Cortex of kidney (tissue), 1 donor: ENCODE measurements at places on chromosomes 6 and 20.

- no peak for DNase-seq
These were observed 44.0 kb downstream of the B4GALT5 start for GRCh38 chr20:49669601-49670189.

- DNase-seq: no peak
These were observed 422.1 kb downstream of the EPM2A start for GRCh38 chr6:145313041-145313855.

DNA sequence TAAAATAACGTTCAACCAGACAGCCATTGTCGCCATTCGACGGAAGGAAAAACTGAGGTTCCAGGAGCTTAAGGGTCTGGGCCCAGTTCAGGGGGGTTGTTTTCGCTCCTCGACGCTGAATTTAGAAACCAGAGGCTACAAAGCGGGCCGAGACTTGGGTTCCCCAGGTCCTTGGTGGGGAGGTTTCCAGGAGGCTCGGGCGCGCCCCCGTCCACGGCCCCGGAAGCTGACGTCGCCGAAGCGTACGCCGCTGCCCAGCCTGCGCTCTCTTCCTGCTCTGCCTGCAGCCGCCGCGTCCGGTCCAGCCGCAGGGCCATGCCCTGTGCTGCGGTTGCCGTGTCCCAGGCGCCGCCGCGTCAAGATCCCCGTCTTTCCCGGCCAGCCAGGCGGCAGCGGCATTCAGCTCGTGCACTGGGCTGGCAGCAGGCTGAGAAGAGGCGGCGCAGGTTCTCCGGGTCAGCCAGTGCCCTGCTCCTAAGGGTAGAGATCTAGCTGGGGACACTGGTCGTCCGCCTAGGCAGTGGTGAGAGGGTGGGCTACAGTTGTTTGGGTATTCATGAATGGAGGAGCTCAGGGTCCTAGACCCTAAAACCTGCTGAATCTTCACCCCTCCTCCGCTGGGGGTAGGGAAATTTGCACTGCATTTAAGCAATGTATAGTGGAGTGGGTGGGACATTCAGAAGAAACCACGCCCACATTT, 901 bp upstream of the TRIM26 start:
- no peak for DNase-seq

DNA sequence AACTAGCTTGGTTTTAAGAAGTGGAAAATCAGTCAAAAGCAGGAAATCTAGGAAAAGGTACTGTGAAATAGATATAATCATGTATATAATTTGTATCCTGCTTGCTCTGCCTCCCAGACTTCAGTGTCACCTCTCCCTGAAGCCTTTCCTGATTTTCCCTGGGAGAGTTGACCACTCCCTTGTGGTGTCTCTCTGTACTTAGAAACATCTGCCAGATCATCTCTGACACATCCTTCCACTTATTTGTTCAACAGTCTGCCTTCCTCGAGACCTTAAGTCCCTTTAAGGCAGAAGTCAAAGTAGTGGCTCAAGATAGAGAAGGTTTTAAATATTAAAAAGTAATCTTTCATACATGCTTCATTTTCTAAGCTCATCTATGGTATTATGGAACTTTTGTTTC, 236.5 kb downstream of the CDKAL1 start:
- DNase-seq: no peak

- DNase-seq: no peak
These were observed 208.0 kb downstream of the TBXT start for GRCh38 chr6:165959627-165960026.

- no peak for DNase-seq
These were observed 102.6 kb upstream of the RSPO3 start for GRCh38 chr6:127015858-127016257.

DNA sequence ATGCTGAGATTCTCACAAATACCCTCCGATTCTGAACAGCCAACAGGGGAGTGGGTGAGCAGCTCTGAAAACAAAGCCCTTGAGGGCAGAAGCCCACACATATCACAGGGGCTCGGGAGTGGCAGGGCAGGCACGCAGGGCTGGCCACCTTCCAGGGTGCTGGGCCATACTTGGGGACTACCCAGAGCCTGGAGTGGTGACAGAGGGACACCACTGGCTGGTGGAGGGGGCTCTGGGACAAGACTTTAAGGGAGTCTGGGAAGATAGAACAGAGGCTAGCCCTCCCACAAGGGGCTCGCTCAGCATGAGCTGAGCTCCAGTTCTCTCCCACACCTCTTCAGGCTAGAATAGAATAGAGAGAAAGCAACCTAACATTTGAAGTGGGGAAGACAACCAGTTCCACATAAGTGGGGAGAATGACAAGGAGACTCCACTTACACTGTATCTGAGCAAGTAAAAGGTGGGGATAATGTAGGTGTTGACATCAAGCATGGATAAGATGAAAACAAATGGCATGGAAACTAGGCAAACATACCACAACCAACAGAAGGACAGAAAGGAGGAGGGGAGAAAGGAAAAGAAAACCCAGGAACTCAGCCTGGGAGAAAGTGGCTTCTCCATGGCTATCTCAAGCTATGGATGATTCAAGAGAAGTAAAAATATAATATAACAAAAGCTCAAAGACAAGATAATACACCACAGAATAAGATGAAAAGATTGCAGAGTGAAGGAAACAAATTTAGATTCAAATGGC, 7.0 kb downstream of the PPIL1 start:
- DNase-seq: no peak

- no peak for DNase-seq
These were observed 2.4 kb downstream of the BAK1 start for GRCh38 chr6:33577718-33578117.

DNA sequence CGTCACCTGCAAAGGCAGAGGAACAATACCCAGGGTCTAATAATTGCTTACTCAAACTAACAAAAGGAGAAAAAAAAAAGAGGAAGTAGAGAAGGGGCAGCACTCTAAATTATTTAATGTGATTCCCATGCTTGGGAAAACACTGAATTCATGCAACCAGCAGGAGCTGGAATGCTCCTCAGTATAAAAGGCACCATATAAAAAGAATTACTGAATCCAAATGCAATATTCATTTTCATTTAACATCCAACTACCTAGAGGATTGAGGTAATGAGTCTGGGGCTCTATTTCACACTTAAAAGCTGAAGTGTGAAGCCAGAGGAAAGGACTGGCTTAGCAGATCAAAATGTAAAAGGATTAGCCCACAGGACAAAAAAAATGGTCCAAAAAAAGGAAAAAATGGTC, 8.7 kb downstream of the B4GALT5 start:
- no peak for DNase-seq

DNA sequence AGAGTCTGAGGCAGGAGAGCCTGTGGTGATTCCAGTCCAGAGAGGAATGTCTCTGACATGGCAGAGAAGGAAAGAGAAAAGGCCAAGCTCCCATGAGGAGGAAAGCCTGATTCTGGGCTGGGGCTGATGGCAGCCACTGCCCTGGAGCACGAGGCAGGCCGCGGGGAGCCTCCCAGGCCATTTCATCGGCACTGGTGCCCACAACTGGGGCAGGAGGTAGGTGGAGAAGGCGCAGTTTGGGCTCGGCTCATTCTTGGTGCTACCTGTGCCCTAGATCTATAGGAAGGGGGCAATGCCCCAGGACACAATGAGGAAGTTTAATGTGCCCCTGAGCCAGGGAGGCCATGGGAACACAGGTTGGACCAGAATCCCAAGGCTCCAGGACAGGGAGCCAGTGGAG, 2.6 kb upstream of the TREML1 start:
- DNase-seq: no peak

DNA sequence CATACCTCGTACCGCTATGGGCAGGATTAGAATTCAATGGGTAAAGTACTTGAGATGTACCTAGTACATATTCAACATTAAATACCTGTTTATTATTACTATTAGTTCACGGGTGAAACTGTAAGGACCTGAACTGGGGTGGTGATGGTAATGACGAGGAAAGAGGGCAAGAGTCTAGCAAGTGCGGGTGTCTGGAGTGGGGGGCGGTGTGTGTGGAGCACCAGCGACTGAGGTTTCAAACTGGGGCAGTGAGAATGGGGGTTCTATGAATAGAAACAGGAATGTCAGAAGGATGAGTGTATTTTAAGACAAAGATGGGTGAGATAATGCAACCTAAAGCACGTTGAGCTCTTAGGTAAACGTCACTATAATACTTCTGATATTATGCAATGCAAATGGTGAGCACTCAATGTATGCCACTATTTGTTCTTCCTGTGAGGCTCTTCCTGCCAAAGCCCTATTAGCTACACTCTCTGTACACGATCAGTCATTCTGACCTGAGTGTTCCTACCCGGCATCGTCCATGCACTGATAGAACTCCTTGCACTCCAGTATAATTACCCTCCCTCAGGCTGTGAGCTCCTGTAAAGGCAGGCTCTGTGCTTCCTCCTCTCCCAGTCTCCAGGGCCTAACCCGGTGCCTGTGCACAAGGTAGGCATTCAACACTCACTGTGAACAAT, 55.0 kb downstream of the ALDH5A1 start:
- no peak for DNase-seq

GRCh38 chr20:13101276-13101675, 92.5 kb downstream of the SPTLC3 start:
- no peak for DNase-seq

- no peak for DNase-seq
These were observed 11.7 kb upstream of the ID1 start for GRCh38 chr20:31593221-31594001.

DNA sequence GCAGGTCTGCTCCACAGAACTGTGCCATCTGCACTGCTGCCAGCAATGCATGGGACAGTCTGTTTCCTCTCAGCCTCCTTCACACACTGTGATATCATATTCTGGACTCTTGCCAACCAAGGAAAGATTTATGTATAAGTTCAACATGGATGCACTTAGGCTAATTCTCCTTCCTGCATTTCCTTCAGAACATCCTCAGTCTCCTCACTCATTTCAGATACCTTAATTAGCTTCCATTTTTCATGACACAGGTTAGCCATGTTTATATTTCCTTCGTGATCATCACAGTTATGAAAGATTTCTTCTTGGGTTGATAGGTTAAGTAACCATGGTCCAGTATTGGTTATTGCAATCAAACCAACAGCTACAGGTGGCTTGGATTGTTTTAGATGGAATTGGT, 46.4 kb upstream of the DDR1 start:
- DNase-seq: no peak

DNA sequence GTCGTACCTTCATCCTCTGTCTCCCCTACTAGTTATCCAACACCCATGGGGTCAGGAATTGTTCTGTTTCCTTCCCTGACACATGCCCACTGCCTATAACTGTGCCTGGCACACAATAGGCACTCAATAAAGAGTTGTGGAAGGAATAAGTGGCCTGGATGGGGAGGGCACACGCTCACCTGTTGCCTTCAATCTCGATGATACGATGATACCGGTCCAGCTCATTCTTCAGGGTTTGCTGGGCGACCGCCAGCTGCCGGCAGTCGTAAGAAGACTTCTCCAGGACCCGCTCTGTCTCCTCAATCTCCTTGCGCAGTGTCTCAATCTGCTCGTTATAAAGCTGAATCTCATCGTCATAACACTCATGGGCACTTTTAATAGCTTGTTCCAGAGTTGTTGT, 32.5 kb downstream of the BFSP1 start:
- no peak for DNase-seq

DNA sequence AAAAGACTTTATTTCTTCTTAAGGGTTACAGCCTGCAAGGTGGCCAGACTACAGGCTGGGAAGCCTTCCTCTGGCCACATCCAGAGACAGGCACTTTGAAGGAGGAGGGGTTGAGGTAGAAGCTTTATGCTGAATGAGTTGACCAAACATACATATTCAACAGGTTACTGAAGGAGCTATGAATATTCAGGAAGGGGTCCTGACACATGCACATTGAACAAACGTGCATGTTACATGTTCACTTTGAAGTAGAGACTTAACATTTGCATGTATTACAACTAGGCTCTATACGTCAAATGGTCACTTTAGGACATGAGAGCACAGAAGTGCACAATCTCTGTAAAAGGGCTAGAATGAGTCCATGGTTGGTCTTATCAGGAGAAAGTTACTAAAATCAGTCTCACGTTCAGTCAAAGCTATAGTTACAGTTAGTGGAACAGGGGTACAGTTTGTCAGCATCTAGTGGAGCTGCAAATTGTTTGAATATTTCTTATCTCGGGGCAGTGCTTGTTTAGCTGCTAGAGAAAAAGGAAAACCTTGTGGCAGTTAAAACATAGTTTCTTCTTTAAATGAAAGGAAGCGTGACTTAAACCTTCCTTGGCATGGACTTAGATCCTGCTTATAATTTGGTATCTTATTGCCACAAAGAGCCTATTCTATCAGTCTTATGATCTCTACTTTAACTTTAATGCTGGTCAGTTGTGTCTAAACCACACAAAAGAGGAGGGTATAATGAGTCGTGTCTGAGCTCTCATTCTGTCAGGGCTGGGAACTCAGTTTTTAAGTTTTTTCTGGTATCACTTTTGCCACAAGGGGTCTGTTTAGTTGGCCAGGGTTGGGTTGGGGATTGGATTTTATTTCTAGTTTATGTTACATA, 4.6 kb upstream of the ZSCAN9 start:
- no peak for DNase-seq

- DNase-seq: no peak
These were observed 42.6 kb upstream of the TULP4 start for GRCh38 chr6:158269657-158270056.

DNA sequence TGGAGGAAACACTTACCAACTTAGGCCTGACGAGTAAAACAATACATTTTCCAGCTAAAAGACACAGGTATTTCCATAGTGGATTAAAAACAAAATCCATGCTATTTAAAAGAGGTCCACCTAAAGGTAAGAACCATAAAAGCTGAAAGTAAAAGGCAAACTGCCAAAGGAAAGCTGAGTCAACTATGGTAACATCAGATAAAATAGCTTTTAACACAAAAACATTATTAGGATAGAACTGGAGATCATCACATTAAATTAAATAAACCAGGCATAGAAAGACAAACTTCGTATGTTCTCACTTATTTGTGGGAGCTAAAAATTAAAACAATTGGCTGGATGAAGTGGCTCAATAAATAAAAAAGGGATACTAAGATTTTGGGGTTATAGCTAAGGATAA, 166.8 kb upstream of the SLC22A16 start:
- DNase-seq: no peak

- DNase-seq: no peak
These were observed 51.9 kb downstream of the VGLL2 start for GRCh38 chr6:117317261-117317660.

DNA sequence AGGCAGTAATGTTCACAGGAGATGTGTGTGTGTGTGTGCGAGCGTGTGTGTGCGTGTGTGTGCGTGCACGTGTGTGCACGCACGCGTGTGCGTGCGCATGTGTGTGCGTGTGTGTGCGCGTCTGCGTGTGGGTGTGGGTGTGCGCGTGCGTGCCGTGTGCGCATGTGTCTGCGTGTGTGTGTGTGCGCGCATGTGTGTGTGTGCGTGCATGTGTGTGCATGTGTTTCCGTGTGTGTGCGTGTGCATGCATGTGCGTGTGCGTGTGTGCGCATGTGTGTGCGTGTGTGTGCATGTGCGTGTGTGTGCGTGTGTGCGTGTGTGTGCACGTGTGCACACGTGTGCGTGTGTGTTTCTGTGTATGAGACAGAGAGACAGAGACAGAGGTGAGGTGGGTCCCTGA, 136.0 kb upstream of the CST7 start:
- no peak for DNase-seq

DNA sequence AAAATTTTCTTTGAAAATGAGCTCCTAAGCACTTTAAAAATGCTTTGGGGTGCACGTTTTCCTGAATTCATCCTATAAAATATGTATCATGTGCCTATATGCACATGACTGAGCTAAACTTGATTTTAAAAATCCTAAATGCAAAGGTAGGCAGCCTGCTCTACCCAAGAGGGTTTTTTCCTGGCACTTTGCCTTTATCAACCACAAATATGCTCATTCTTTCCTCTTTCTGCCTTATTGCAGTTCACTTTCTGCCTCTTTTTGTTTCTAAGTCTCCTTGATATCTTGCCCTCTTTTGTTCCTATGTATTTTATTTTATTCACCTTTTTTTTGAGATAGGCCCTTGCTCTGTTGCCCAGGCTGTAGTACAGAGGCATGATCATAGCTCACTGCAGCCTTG, 229.3 kb downstream of the GRM1 start:
- DNase-seq: no peak
